ENCODE measurements at places on chromosomes 7 and 10. TPM values are rescaled to one million over a fixed set of nuclear protein-coding genes. Genes with fewer than 3 reads are reported as not detected.

ADIRF gene
- not detected for total RNA-seq

- DNase-seq = no peak
Observed at GRCh38 chr10:8617792-8618191, 563.3 kb downstream of the GATA3 start.

ITIH2 gene
- not detected for total RNA-seq

PTF1A gene
- total RNA-seq = not detected

EIF4H gene
- total RNA-seq = 619 TPM

- DNase-seq = no peak
Observed at GRCh38 chr10:103783681-103784080, 71.7 kb downstream of the SH3PXD2A start.

GRCh38 chr10:2900530-2900929 lies 166.8 kb upstream of the PFKP start:
- DNase-seq = no peak

DNA sequence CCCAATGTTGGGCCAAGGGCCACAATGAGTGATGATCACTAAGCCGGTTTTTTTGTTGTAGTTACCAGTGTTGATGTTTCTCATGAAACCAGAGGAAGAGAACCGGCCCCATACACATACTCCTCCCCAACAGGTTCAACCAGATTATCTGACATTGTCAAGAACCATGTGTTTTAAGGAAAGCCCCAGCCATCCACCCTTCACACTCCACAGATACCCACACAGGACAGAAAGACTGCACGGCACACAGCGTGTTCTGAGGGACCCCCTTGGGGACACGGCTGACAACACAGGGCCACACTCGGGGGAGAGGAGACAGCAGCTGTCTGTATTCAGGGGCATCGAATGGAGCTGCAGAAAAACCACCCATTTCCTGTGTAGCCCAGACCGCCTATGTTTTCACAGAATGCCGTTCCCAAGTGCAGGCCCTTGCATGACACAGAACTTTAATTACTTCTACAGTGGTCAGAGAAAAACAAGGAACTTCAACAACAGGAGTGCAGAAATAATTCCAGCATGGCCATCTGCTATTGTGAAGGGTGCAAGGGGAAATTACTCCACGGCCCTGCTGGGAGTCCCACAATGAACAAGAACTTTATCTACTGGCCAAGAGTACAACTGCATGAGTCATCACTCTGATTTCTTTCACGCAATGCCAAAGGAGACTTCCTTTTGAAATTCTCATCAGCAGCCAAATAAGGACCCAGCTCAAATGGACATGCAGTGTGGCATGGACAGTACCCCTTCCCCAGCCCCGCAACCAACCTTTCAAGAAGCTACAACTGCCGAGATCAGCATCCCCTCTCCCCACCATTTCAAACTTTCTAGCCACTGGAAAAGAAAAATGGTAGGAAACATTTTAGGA lies 2.3 kb downstream of the KLF6 start:
- peak; percentile 62 for DNase-seq

- DNase-seq = no peak
Observed at GRCh38 chr10:112883360-112884178, 66.5 kb upstream of the TCF7L2 start.

- no peak for DNase-seq
Observed at GRCh38 chr10:50393784-50394467, 142.6 kb upstream of the ASAH2 start.
